Stimulated activated CD8-positive, alpha-beta memory T cell treated with anti-CD3 and anti-CD28 coated beads, Interleukin-4, amount 100 ng/mL, for 48 hours (primary cell): ENCODE measurements at places on chromosomes 1 and 21.

DNA sequence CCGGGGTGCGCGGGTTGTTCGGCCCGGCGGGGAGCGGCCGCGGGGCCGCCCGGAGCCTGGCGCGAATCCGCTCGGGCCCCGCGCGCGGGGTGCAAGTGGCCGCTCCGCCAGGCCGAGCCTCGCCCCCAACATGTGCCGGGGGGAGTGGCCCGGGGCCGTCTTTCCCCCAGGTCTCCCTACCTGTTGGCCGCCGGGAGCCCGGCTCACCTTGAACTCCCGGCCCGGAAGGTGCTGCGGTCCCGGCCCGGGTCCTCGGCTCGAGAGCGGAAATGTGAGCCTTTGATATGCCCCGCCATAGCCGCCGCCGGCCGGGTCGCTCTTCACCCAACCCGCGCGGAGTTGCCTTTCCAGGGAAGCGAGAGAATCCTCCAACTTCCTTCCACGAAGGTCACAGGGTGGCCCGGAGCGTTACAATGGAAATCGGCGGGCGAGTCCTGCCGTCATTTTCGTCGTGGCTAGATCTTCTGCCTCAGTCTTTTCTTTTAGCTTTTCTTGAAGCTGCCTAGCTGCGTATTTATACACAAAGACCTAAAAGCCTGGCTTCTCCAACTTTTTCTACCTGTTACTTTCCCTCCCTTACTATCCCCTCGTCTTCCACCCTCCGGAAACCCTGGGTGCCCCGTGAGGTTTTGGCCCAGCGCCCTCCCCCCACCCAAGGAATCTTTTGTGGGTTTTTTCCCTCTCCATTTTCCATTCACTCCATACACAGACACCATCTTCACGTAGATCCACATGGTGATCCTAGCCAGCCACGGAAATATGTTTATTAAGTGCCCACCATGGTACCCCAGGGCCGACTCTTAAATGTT lies 867 bp downstream of the PTGFRN start:
- DNase-seq: peak; percentile 63

DNA sequence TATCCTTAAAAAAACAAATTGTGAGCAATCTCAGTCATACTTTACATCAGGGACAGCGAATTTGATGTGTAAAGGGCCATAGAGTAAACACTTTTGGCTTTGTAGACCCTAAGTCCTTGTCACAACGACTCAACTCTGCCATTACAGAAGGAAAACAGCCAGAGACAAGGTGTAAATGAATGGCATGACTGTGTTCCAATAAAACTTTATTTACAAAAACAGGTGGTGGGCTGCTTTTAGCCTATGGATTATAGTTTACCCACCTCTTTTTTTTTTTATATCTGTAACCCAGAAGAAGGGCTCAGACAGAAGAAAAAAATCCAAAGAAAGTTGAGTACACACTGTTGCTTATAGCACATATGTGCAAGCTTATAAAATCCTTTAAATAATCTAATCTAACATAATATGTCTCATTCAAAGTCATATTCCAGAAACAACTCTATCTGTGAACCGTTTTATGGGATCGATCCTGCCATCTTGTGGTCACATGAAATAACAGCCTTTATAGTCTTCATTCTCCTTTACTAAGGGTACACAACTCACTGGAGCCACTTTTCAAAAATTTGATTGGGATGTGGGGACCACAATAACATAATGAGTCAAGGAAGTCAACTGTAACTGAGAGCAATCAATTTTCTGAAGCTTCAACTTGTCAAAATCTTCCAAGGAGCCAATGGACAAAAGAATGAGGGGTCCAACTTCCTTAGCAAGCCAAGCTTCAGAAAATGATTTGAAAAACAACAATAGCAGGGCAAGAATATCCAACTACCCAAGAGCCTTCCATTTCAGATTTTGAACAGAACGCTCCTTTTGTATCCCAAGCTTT lies 142.2 kb upstream of the KRTAP19-8 start:
- no peak for DNase-seq

DNA sequence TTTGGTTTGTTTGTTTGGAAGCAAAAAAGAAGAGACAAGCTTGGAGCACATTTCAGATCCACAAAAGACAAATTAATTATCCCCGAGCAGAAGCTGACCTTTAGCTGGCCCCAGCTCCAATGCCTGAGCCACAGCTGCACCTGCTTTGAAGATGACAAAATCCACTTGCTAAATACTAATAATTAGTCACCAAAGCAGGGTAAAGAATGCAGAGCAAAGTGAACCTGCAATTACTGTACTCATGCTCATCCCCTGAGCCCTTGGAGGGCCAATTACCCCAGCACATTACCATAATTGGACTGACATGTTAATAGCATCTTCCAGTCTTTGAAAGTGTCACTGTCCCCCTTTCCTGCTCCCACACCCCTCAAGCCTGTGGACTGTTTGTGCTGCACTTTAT lies 38.2 kb upstream of the KCND3 start:
- DNase-seq: no peak

DNA sequence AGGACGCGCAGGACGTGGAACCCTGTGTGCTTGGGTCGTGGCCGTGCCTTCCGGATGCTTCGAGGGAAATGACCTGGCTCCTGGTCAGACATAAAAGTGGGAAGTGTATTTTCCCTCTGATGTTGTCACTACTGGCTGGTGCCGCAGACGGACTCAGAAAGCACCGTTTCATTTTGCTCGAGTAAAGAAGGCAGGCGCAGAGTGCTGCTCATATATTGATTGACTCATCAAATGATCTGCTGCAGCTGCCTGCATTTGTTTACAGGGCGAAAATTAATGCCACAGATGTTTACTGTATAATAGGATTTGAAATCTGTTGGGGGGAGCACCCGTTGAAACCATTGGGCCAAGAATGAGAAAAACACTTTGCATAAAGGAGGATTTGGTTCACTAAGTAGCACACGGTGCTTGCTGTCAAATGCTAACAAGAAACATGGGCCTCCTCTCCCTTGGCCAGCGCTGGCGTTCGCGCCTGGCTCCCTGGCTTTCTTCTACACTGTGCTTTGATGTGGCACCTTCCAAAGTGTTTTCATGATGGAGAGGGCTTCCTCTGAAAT lies 365.5 kb downstream of the CAMTA1 start:
- no peak for DNase-seq
